Naive B cell (primary cell): ENCODE measurements at places on chromosomes 4 and X. TPM values are rescaled to one million over a fixed set of nuclear protein-coding genes. Genes with fewer than 3 reads are reported as not detected.

The POF1B gene
- polyA plus RNA-seq: not detected

The TMEM150C gene
- polyA plus RNA-seq: not detected

GRCh38 chr4:176150356-176150682 is 45.1 kb downstream of the SPATA4 start:
- no peak for DNase-seq

DNA sequence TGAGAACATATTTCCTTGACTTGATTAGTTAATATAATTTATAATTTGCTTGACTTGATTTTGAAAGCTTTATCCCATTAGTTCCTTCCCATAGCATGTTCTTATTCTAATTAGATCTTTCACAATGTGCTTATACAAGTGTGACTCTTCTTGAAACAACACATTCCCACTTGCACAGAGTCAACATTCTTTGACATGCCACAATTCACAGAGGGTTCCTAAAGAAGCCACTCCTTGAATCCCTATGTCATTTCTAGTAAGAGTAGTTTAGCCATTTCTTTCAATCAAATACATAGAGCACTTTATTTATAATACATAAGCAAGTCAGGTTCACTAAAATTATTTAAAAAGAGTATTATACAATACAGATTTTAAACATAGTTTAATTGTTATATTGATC is 228.9 kb upstream of the GRID2 start:
- no peak for DNase-seq

- no peak for DNase-seq
Observed at GRCh38 chr4:73341454-73341853, 62.6 kb upstream of the ALB start.

GRCh38 chr4:139011225-139011950 is 4.2 kb upstream of the NOCT start:
- DNase-seq: no peak

DNA sequence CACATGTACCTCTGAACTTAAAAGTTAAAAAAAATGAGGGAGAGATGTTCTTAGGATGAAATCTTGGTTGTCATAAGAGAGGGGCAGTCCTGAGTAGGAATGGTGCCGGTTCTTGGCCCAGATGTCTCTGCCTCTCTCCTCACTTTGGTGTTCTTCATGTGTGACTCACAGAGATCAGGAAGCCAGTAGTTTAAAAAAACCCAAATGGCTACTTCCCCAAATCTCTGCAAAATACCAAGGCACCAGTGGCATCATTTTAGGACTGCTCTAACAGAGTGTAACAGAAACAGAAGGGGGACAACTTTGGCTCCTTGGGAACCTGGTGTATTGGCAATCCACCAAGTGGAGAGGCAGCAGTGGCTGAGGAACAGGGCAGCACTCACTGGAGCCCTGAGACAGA is 116.8 kb downstream of the SCD5 start:
- DNase-seq: no peak

DNA sequence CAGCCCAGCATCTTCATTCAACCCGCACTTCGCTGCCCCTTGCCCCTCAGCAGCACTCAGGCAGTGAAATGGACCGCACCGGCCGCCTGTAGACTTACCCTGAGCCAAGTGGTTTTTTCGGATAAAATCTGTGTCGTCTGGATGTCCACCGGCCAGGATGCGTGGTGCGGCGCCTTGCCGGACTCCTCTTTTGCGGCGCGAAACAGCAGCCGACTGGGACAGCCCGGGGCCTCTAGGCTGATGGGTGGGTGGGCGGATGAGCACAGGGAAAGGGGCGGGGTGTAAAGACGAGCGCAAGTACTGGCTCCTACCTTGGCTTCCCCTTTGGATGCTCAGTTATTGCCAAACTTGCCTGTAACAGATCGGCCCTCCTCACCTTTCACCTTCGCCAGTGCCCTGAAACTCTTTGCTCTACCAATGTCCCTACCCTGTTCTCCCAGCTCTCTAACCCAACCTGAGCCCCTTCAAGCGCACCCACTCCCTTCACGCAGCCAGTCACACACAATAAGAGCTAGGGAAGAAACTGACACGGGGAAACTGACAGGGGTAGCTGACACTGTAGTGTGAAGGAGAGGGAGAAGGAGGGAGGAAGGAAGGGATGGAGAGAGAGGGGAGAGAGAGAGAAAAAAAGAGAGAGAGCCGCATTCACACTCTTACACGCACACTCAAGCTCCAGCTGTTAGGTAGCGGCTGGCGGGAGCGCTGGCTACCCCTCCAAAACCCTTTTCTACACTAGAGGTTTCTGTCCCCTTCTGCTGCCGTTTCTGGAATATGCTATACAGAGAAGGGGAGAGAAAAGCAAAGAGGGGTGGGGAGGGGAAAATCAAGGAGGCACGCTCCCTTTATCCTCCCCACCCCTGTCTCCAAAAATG is 559 bp downstream of the TRPC5 start:
- DNase-seq: no peak
